ENCODE measurements at places on chromosomes 2 and 18.

DNA sequence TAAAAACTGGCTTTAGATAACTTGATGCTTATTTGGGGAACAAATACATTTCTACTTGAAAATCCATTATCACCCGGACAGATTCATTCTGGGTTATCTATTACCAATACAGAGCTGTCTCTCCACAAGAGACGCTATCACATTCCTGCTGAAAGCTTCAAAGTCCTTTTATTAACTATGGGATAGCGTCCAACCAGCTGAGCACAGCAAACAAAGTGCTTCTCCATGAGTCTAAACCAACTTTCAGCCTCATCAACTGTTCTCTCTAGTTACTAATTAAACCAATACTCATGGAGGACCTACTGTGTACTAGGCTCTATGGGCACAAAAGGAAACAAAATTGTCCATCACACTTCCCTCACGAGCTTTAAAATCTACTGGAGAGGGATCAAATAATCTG lies 132.8 kb downstream of the L3MBTL4 start:
- no peak for DNase-seq

GRCh38 chr2:223050900-223051504 lies 988 bp upstream of the KCNE4 start:
- DNase-seq: no peak

DNA sequence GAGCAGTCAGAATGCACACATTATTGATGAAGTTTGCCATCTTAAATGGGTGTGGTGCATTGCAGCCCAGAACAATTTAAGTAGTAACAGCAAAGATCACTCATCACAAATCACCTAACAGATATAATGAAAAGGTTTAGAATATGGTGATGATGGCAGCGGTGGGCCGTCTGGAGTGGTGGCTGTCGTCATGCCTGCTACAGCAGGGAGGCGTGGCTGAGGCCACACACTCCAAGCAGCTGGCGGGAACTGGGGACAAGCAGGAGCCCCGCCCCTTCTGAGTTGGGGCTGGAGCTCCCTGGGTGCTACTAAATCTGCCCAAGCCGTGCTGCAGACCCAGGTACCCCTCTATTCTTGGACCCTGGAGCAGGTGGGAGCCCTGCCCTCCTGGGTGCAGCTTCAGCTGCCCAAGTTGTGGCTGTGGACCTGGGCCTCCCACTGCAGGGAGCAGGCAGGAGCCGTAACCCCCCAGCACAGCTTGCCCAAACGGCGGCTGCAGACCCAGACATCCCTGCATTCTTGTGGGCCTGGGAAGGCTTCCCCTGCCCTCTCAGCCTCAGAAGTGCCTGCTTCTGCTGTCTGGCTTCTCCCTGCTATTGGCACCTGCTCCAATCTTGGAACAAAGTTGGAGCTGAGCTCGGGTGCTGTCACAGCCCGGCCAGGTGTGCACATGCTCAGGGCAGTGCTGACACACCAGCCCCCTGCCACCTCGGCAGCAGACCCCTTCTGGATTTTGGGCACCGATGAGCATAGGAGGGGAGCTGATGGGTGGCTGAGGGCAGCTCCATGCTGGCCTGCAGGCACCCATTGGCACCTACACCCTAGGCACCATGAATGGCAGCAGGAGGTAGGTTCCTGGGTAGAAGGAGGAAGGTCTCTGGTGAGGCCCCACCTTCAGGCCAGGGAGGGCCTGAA lies 149.3 kb downstream of the EHBP1 start:
- DNase-seq: no peak

DNA sequence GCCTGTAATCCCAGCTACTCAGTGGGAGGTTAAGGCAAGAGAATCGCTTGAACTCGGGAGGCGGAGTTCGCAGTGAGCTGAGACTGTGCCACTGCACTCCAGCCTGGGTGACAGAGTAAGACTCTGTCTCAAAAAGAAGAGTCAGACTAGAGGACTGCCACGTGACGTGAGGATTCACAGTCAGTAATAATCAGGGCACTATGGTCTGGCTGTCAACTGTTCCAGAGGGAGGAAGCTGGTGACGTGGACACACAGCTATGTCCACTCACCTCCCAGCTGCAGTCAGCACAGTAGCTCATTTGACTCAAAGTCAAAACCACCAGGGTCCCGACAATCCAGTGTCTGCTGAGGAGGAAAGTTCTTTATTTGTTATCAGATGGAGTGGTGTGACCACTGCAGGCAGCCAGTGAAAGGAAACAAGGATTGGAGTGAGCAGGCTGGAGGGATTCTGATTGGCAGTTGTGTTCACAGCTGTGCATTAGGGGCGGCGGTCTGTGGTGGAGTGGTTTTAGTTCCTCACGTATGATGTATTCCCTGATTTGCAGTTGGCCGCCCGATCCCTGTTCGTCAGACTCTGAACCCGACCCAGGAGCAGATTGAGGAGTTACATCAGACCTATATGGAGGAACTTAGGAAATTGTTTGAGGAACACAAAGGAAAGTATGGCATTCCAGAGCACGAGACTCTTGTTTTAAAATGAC lies 37.9 kb downstream of the MOGAT1 start:
- no peak for DNase-seq

- DNase-seq: no peak
These were observed 49.3 kb downstream of the LYPD6B start for GRCh38 chr2:149087751-149088150.

DNA sequence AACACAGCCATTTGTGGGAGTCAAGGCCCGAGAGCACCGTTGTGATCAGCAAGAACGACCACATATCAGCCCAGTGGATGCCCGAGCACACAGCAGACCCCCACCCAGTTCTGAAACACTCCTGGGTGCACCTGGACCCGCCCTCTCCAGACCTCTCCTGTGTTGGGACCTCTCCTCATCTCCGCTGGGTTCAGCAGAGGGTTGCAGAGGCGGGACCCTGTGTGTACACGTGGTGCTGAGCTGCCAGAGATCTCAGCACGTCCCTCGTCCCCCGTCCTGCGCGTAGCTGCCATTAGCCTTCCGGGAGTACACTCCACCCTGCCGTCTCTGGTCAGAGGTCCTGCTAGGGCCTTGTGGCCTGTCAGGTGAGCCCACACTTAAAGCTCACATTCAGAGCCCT lies 51.7 kb downstream of the ADI1 start:
- no peak for DNase-seq

- no peak for DNase-seq
These were observed 10.2 kb upstream of the LIMS2 start for GRCh38 chr2:127685410-127686080.

- DNase-seq: no peak
These were observed 35.2 kb downstream of the CYRIA start for GRCh38 chr2:16630463-16630862.

GRCh38 chr2:203675086-203675485 lies 31.4 kb upstream of the CD28 start:
- no peak for DNase-seq

GRCh38 chr2:187855689-187856088 lies 301.5 kb upstream of the TFPI start:
- no peak for DNase-seq

DNA sequence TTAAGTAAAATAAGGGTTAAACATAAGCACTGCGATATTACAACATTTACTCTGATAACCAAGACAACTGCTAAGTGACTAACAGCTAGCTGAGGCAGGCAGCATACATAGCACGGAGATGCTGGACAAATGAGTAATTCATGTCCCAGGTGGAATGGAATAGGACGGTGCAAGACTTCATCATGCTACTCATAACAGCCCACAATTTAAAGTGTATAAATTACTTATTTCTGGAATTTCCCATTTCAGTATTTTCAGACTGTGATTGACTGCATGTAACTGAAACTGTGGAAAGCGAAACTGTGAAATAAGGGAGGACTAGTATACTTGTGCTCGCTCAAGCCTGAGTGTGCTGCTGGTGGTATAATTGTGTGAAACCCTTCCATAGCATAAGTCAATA lies 12.9 kb downstream of the IER3IP1 start:
- DNase-seq: no peak

- no peak for DNase-seq
These were observed 217.7 kb downstream of the AGAP1 start for GRCh38 chr2:235711527-235711926.

- DNase-seq: no peak
These were observed 352.9 kb downstream of the TXNL1 start for GRCh38 chr18:56285387-56286065.

- no peak for DNase-seq
These were observed 62.2 kb downstream of the ALPK2 start for GRCh38 chr18:58566556-58567292.

DNA sequence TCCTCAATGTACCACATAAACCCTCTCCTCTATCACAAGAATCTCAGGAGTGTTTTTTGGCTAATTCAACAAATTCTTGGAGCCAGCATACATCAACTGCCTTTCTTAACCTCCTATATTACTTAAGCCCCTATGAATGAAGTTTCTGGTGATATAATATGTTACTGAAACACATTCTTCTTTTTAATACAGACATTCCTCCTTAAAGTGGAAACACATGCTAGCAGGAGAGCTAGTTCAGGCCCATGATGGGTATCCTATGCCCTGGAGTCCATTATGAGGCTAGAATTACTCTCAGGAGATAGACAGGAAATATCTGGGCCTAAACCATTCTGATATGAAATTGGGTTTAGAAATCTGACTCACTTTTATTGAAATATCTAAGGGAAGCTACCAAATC lies 26.6 kb upstream of the RMDN2 start:
- DNase-seq: no peak

GRCh38 chr2:101463421-101463820 lies 11.5 kb downstream of the RFX8 start:
- no peak for DNase-seq

- DNase-seq: no peak
These were observed 4.7 kb upstream of the DNAJB2 start for GRCh38 chr2:219274361-219274921.

GRCh38 chr2:227115761-227116160 lies 48.2 kb downstream of the COL4A4 start:
- DNase-seq: no peak

DNA sequence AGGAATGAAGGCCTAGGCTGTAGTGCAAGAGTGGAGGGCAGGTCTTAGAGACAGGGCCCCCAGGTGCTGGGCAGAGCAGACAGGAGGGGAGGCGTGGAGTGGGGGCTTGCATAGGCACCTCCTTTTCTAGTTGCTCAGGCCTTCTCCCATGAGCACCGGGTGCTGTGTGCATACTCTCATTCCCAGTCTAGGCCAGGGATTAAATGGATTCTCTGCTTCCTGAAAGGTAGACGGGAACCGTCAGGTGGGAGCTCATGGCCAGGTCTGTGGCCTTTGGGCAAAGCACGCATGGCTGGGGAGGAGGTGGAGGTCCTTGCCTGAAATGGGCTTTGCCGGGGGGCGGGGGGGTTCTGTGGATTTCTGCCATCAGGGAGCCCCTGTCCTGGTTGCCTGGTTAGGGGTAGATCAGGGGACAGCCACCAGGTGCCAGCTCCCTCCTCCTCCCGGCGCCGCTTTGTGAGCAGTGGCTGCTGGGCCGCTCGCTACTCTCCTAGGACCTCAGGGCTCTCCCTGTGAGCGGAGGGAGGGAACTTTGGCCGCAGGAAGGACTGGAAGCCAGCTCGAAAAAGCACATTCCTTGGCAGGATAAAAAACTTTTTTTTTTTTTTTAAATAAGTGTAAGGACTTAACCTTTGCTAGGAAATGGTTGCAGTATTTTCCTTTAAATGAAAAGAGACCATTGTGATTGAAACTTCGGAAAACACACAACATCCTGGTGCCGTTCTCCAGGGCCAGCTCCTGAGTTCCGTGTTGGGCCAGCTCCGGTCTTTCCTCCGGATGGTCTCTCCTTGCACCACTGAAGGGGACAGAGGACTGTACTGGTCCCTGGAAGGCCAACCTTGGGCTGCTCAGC lies 82.8 kb upstream of the HAAO start:
- DNase-seq: peak; percentile 69

GRCh38 chr2:96137321-96138178 lies 752 bp downstream of the ASTL start:
- DNase-seq: no peak

GRCh38 chr2:101704046-101704466 lies 6.5 kb downstream of the MAP4K4 start:
- DNase-seq: no peak

DNA sequence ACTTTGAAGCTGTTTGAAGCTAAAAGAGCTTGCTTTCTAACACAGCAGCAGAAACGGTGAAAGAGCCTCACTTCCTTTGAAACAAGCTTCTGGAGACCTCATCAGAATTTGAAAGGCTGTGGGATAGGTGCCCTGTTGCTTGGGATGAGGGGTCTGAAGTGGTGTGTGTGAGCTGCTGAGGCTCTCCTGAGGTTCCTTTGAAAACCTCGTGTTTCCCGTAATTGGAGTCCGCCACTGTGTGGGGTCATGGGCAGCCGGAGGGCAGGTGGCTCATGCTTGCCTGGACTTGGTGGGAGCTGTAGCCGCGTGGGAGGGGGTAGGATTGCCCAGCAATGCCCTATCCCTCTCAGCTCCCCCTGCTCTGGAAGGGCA lies 34.4 kb downstream of the CABLES1 start:
- DNase-seq: no peak

GRCh38 chr2:186543561-186544131 lies 46.2 kb upstream of the ITGAV start:
- DNase-seq: no peak

DNA sequence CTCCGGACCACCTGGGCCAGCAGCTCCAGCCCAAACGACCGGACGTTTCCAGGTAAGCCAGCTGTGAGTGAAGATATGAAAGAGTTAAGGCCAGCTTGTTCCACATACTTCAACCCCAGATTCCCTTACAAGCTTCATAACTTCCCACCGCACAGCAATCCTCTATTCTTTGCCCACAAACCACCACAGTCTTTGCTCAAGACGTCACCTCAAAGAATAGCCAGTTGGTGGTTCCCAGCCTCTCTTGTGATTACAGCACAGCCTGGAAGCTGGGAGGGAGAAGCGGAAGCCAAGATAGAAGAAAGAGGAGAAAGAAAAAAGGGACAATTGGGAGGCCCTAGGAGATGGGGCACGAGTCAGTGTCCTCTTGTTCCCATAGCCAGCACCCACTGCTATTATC lies 70.6 kb downstream of the NRP2 start:
- no peak for DNase-seq

- no peak for DNase-seq
These were observed 45.1 kb downstream of the TRAK2 start for GRCh38 chr2:201406077-201406662.

- no peak for DNase-seq
These were observed 43.0 kb upstream of the ZNF804A start for GRCh38 chr2:184555352-184555751.

- no peak for DNase-seq
These were observed 85.8 kb upstream of the TTN start for GRCh38 chr2:178892751-178893625.

DNA sequence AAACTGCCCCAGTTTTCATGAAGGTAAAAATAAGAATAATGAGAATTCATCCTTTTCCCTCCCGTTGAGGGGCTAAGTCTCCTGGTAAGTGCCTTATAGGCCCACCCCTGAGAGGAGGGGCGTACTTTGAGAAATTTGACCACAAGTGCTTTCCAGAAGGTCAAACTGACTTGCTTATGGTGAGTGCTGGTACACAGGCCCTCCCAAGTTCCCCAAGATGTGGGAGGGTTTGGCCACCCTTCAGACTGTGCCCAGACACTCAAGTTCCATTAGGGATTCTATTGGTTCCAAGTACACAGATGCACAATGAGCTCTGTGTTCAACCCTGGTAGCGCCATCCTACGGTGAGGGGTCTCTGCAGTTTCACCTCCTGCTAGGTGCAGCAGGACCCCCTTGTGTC lies 205.1 kb downstream of the CTIF start:
- DNase-seq: no peak

GRCh38 chr2:167431949-167432348 lies 543.7 kb downstream of the XIRP2 start:
- DNase-seq: no peak

Data from ovary (tissue), 10 donors.